ENCODE measurements at places on chromosomes 7 and 10.

GRCh38 chr7:87512906-87513305 lies 37.4 kb upstream of the ABCB4 start:
- no peak for DNase-seq

DNA sequence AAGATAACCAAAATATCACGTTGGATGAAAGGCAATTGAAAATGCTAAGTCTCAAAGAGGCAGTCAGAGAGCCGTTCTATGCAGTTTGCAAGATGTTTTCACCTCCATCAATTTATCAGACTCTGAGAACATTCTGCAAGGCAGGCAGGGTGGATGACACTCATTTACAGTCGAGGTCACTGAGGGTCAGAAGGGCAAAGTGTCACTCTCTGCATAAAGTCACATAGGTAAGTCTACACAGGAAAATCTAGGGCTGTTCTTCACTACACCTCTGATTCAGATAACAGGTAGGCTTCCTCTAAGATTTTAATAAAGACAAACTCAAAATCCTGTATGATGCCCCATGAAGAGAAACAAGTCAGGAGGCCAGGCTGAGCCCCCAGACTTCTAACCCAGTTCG lies 1.4 kb upstream of the PLEKHA1 start:
- DNase-seq, result no peak

GRCh38 chr10:129760003-129760315 lies 204.1 kb downstream of the EBF3 start:
- DNase-seq, result no peak

DNA sequence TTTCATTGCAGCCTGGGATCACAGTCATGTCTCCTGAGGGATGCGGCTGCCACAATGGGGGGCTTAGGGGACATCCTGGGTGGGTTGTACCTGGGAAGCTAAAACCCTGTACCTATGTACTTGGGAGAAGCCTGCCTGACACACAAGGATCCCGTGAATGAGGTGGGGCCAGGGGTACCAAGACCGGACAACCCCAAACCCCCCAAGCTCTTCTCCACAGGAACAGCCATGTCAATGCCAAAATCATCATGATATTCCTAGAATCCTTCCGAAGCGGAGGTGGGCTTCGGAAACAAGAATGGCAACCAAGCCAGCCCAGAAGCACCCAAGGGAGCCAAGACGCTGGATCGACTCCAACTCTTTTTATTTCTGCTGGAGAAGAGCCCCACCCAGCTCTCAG lies 260.3 kb upstream of the TCERG1L start:
- DNase-seq, result no peak

DNA sequence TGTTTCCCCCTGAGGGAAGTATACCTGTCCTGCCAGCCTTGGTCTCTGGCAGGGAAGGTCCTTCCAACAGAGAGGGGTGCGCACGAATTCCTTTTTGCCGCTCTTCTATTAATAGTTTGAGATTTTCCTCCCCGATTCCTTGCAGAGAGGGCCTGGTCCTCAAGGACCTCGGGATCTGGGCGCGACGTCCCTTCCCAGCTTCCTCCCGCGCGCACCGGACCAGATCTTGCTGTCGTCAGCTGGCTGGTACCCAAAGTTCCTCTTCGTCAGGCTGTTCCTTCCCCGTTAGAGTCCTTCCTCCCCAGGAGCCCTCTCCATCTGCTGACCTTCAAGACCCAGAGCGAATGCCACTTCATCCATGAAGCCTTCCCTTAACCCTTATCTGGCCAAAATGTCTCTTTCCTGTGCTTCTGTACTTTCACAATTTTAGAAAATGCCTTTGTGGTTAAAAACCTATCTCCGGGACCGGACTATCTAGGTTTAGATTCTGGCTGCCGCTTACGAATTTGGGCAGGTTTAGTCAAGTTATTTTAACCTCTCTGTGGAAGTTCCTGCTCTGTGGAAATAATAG lies 851 bp upstream of the GOT1 start:
- DNase-seq, result no peak
